Stimulated activated effector memory CD8-positive, alpha-beta T cell treated with anti-CD3 and anti-CD28 coated beads, Interleukin-12 subunit alpha, Interleukin-12 subunit beta, amount 100 ng/mL, for 72 hours (primary cell): ENCODE measurements at places on chromosomes 2 and 18.

GRCh38 chr2:176104316-176105077 lies 2.6 kb upstream of the HOXD11 start:
- no peak for DNase-seq

GRCh38 chr2:196123679-196124373 lies 47.6 kb downstream of the STK17B start:
- DNase-seq, result no peak

GRCh38 chr2:170106102-170106840 lies 71.7 kb upstream of the MYO3B start:
- DNase-seq, result no peak

- no peak for DNase-seq
Measured at GRCh38 chr2:239557516-239557915, 156.7 kb upstream of the HDAC4 start.

- no peak for DNase-seq
Measured at GRCh38 chr2:58377181-58377580, 136.1 kb upstream of the FANCL start.

- DNase-seq, result no peak
Measured at GRCh38 chr2:124563426-124563825, 538.3 kb downstream of the CNTNAP5 start.

DNA sequence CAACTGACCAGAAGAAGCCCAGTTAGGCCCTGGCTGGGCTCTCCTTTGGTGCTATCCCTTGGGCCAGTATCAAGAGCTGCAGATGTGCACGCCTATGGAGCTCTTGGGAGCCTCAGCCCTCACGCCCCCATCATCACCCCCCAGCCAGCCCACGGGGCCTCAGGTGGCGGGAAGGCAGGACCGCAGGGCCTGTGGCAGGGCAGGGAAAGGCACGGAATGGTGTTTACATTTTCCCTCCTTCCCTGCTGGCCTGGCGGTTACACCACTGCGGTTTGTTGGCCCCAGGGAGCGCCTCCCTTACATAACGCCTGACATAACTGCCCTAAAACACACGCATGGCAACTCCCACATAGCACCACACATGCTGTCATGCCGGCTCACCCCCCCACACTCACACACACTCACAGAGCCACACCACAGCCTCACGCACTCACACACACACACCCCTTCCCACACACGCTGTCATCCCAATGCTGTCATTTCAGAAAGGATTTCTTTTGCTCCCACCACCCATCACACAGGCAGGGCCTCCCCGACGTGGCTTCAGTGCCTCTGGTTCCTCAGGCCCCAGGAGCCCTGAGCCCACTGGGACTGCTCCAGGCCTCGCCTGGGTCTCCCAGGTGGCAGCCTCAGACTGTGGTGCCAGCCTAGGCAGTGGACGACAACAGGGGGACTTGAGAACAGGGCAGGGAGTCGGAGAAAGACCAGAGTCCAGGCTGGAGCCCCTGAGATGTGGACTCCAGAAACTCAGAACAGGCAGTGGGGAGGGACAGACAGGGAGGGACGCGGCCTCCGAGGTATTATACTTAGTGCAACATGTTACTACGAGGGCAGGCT lies 15.7 kb downstream of the ZFP36L2 start:
- DNase-seq, result no peak

- DNase-seq, result no peak
Measured at GRCh38 chr2:191150230-191150599, 579 bp downstream of the STAT4 start.

- DNase-seq, result no peak
Measured at GRCh38 chr2:28084564-28084963, 194.0 kb downstream of the BABAM2 start.

DNA sequence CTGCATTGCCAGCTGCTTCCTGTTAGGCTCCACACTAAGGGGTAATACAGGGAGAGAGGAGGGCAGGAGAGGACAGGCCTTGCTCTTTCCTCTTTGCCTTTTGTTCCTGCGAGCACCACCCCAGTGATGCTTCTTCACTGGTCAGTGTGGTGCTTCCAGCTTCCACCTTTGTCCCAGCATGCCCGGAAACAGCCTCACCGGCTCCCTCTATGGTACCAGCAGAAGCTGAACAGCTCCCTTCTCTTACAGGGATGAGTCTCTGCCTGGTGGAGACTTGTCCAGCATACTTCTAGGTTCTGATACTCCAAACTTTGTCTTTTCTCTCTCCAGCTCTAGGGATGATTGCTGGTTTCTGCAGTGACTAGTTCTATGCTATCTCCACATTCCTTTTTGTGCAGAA lies 413.3 kb downstream of the TSN start:
- DNase-seq, result no peak

DNA sequence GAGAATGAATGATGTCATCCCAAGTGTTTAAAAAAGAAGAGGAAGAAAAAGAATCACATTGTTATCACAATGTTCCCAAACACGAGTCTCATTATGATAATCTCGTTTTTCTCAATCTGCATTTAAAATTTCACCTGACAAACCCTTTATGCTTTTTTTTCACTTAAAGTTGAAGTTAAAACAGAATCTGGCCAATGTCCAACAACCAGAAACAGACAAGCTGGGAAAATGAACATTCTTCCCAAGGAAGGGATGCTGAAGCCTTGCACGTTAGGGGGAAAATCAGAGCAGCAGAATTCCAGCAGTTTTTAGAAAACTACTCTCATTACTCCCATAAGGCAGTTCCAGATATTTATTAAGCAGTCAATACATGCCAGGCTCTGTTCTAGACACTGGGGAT lies 245.3 kb downstream of the TMEM182 start:
- DNase-seq, result no peak

GRCh38 chr2:36147670-36148390 lies 207.7 kb upstream of the CRIM1 start:
- no peak for DNase-seq

DNA sequence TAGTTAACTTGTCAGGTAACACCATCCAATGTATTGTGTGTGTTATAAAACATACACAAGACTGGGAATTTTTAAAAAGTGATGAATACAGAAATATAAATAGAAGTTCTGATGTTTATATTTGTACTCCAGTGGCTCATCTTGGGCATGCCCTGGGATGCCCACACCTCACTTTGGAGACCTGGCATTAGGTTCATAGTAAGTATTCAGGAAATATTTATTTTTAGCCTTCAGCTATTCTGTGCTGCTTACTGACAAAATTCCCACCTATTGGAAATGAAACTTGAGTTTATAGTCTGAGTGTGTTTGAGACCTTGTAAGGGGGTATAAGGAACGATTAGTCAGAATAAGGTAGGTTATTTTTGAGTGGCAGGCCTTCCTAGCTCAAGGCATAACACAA lies 67.5 kb downstream of the MYO1B start:
- DNase-seq, result no peak

DNA sequence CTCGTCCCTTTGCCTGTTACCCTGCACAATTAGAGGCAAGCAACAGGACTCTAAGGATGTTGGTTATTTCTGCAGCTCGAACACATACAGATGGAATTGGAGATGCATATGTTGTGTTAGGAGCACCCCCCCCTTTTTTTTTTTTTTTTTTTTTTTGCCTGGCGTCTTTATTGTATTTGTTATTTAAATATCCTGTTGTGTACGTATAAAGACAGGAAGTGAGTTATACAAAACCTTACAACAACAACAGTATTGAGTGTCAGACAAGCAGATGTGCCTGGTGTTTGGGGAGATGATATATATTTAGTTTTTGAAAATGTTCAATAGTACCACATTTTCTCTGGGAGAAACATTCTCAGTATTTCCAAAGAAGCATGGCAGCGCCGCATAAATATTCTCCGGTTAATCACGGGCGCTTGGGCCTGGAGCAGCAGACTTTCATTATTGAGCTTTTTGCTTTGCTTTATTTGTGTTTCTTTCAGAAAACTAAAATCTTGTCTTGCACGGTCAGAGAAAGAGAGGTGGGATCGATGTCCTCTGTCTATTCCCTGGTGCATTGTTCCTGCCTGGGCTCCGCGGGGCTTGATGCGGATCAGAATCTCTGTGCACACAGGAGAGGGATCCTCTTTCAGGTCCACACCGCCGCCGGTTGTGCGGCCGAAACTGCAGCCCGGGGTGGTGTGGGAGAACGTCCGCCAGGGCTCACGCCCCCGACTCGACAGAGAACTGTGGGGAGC lies 23.2 kb upstream of the ZNF516 start:
- no peak for DNase-seq

DNA sequence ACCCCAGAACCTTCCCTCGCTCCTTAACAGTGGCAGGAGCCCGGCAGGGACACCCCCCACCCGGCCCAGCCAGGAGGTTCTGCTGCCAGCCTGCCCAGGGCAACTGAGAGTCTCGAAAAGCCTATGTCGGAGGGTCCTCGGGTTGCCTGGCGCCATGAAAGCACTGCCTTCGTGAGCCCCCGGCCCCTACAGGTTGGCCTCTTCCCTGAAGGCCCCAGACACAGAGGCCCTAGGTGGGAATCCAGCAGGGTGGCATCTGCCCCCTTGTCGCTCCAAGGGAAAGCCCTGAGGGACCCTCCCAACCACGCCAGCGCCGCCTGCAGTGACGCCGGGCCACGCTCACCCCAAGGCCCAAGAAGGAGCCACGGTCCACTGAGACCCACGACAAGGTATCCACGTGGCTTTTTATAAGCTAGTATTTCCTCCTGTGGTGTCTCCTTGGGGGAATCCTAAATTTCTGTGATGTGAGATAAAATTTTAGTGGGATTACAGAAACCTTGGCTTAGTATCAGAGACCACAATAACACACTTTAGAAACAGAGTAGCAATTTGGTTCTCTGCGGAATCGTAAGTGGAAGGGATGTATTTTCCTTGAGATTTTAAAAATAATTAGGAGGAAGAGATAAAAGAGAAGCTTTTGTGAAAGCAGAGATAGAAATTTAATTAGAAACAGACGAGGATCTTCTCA lies 138.9 kb downstream of the HDAC4 start:
- no peak for DNase-seq

- no peak for DNase-seq
Measured at GRCh38 chr18:43893001-43893637, 615.8 kb upstream of the SYT4 start.

DNA sequence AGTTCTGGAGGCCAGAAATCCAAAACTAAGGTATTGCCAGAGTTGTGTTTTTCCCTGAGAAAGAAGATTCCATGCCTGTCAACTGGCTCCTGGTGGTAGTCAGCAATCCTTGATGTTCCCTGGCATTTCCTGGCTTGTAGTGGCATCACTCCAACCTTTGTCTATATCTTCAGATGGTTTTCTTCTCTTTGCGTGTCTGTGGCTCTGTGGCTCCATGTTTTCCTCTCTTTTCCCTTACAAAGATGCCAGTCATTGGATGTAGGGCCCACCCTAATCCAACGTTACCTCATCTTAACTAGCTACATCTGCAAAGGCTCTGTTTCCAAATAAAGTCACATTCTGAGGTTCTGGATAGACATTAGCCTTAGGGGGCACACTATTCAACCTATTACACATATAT lies 41.8 kb downstream of the SLC14A1 start:
- no peak for DNase-seq

DNA sequence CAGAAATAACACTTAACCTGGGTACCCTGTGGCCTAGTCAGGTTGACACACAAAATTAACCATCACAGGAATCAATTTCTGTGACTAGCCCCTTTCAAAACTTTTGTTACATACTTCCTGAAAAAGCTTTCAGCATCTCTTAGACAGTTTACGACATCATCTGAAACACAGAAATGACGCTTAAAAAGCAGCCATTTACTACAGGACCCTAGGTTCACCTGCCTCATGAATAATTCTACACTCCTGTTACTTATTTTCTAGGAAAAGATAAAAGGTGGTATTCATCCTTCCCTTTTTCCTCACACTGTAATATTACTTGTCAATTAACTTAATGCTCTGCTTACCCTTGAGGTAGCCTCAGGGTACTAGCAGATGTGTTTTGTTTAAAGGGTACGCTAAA lies 388.4 kb downstream of the IRS1 start:
- DNase-seq, result no peak

DNA sequence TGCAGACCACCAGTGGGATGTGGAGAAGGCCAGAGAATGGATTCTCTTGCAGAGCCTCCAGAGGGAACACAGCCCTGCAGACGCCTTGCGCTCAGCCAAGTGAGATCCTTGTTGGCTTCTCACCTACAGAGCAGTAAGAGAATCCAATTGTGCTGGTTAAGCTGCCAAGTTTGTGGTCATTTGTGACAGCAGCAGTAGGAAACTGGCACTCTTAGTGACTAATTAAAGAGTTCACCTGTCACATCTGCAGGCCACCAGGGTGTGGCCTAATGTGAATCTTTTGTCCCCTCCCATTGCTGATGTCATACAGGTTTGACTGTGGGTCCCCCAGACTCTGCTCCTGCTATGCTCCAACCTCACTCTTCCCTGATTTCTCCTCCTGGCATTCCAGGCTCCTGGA lies 235.9 kb downstream of the TFCP2L1 start:
- DNase-seq, result no peak

GRCh38 chr2:234467289-234467688 lies 29.6 kb downstream of the ARL4C start:
- no peak for DNase-seq

DNA sequence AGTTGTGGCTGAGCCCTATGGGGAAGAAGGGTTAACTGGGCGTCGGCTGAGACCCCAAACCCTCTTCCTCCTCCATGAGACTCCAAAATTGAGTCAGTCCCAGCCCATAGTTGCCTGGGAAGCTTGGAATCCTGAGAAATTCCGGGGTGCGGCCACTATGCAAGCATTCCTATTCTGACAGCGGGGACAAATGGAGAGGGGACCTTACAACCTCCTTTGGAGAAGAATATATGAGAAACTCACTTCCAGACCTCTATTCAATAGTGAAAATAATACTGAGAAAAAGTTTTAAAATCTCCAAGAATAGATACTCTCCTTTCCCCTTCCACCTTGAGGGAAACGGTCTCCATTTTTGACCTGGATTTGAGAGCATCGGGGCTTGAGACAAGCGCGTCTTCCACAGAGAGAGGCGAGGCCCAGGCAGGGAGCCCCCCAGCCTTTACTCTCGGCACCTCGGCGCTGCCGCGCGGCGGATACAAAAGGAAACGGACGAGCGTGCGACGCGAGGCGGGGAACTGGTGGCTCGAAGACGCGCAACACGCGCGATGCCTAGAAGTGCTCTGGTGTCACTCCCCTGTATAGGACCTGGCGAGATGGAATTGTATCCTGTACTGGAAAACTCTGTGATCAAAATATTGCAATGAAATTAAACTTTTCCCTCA lies 11.1 kb downstream of the NR4A2 start:
- DNase-seq, result no peak

DNA sequence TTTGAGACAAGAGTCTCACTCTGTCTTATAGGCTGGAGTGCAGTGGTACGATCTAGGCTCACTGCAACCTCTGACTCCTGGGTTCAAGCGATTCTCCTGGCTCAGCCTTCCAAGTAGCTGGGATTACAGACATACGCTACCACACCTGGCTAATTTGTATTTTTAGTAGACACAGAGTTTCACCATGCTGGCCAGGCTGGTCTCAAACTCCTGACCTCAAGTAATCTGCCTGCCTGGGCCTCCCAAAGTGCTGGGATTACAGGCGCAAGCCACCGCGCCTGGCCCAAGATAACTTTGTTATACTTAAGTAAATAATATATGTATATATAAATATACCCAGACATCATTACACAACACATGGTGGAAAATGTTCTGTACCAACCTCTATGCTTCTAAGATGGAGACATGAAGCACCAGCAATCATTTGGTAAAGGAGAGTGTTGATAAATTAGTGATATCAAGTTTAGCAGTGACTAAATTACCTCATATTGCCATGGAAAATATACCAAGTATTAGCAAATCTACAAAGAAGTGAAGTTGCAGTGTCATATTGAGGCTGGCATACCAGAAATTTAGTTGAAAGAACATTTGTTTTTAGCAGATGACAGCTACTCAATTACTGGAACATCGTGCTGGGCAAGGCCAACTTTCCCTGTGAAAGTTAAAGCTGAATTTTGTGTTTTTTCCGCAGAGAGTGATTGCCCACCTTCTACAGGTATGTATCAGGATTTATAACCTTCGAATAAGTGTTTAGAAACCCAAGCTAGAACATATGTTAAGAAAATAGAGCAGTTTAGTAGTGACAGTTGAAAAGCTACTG lies 177.7 kb downstream of the MYCN start:
- DNase-seq, result no peak
